Activated T-cell treated with anti-CD3 and anti-CD28 coated beads for 1 hour (primary cell): ENCODE measurements at places on chromosomes 1 and 21.

DNA sequence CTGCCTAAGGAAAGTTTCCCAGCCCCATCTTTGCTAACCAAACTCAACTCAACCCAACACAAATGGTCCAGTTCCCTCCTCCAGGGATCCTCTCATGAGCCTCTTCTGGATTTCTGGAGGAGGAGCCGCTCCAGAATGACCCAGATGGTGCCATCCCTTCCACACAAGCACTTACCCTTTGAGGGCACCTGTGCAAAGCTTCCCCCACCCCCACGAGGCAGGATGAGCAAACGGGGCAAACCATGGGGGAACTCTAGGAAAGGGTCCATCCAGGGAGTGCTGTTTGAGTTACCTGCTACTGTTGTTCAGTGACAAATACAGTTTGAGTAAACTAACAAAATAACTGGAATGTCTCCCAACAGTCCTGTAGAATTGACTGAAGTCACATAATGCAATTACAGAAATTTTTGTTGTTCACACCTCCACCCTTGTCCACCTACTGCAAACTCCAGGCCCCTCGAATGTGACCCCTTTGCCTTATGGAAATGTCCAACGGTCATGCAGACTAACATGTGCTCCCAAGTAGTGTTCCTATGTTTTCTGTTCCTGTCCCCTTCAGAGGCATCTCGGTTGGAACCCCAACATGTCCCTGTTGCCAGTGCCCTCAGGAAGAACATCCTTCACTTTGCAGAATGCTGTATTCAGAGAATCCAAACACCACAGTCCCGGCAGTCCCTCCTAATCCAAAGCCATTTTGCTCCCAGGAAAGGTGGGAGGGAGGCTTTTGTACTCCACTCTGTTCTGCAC, 160.1 kb downstream of the RRAGC start:
- no peak for DNase-seq

DNA sequence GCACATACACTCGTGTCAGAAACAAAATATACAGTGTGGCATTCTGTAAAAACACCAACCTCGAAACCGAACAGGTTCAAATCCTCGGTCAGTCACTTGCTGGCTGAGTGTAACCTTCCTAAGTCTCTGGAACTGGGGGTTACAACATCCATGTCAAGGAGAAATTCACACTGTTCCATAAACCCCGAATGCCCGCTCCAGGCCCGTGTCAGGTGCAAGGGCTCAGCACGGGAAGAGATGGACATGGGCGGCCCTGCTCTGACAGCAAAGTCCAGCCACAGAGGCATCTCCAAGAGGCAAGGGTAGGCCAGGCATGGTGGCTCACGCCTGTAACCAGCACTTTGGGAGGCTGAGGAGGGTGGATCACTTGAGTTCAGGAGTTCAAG, 79.5 kb downstream of the SLC66A1 start:
- no peak for DNase-seq

- DNase-seq, result no peak
Measured at GRCh38 chr1:56917356-56917755, 48.5 kb downstream of the C8B start.

DNA sequence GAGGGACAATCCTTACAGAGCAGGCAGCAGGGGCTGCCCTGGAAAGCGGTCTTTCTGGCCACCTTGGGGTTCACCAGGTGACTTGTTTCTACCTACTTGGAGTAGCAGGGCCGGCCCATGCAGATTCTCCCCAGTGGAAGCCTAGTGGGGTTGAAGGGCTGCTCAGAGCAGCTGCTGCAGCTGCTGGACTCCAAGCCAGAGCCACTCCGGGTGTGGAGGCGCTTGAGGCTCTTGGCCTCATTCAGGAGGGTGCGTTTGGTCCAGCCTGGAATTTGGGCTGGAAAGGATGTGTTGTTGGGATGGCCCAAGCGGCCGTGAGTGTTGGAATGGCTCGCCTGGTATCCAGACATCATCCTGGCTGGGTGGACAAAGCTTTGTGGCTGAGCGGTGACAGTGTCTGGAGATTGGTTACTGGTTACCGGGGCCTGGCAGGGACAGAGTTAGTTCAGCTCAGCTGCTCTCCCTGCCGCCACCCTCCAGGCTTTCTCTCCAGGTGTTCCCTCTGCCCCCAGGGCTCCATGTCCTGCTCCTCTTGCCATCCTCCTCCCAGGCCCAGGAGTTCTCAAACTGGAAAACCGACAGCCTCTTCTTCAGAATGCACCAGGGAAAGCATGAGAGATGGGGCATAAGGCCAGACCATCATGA, 14.2 kb upstream of the HSPG2 start:
- DNase-seq, result no peak

DNA sequence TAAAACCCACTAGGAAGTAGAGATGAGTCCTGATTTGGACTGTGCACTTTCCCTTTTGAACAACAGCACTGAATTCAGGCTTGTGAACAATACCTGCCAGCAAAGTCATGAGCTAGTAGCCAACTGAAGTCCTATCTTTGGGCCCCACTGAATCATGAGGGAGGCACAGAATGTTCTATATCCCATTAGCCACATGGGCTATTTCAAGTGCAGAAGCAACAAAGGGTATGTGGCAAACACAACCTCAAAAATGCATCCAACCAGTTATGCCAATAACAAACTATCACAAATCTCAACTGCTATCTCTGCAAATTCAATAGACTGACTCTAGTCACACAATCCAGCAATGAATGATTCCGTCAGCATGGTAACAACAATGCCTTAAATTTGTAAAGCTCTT, 276.0 kb downstream of the MRPL39 start:
- no peak for DNase-seq

GRCh38 chr1:2107586-2108212, 57.5 kb downstream of the PRKCZ start:
- DNase-seq, result no peak

- no peak for DNase-seq
Measured at GRCh38 chr21:44523567-44524413, 16.2 kb downstream of the KRTAP10-1 start.

DNA sequence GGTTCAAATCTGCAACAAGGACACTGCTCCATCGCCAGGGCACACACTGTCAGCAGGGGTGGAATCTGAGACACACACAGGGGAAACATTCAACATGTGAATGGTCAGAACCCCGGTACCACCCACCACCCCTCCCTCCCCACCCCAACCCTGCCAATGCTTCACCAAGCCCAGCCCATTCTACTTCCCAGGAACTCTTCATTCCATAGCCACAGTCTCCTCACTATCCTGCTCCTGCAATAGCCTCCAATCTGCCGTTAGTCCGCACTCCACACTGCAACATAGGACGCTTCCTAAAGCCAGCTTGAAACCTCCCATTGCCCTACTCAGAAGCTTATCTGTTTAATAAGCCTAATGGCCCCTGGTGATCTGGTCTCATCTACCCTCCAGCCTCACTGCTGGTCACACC, 7.5 kb upstream of the RAB3B start:
- DNase-seq, result no peak

DNA sequence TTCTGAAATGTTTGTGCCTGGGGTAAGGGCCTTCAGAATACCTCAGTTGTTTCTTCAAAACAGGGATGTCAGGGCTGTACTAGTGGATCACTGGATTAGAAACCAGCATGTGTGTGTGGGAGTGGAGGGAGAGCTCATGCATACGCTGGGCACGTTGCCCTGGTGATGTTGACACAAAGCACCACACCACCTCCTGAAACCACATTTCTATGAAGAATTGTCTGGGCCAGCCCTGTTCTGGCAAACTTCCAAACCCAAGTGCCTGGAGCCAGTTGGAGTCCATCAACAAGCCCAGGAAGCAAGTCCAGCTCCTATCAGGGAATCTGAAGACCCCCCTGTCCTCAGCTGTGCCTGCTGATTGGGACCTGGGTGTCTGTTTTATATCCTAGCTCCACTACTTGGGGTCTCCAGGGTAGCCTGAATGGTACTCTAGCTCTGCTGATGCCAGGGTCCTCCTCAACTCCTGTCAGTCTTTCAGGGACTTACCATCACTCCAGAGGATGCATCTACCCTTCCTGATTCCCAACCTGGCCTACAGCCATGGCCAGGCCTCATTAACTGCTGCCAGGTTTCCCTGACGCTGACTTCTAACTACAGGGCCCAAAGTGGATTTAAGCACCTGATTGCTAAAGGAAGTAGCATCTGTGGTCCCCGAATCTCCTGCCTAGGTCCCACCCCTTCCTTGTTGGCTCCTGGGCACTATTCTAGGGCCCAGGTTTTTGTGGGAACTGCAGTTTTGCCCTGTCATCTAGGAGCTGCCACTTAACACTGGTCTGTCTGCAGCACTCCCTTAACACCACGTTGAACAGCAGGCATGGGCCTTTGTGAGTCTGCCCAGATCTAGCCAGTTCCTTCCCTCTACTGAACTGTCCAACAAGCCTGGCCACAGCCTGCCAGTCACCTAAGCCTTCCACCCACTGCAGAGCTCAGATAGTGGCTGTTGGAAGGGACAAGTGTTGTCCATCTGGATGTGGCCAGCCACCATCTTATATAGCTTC, 45.5 kb downstream of the LPAR3 start:
- no peak for DNase-seq

DNA sequence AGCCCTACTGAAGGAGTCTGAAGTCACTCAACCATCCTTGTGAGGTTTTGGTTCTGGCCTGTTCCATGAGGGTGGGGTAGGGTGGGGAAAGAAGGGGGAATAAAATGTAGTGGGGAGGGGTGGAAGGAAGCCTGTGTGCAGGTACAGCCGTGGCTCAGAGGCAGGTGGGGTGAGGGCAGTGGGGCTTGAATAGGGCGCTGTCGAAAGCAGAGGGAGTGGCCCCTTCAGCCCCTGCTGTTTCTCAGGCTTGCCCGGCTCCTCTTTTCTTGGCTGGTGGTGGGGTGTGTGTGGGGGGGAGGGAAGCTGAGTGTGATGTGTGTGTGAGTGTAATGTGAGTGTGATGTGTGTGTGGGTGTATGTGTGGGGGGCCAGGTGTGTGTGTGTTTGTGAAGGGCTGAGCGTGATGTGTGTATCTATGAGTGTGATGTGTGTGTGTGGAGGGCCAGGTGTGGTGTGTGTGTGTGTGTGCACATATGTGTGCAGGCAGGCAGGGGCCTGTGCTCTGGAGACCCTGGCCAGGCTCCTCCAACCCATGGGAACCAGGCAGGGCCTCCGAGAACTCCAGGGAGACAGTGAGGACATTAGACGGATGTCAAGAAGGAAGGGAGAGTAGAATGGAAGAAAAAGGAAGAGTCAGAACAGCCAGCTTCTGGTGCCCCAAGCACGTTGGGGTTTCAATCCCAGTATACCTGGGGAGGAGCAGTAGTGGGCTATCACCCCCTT, 9.0 kb downstream of the SOX13 start:
- DNase-seq, result no peak

GRCh38 chr1:12344596-12345349, 114.9 kb downstream of the VPS13D start:
- DNase-seq, result no peak

DNA sequence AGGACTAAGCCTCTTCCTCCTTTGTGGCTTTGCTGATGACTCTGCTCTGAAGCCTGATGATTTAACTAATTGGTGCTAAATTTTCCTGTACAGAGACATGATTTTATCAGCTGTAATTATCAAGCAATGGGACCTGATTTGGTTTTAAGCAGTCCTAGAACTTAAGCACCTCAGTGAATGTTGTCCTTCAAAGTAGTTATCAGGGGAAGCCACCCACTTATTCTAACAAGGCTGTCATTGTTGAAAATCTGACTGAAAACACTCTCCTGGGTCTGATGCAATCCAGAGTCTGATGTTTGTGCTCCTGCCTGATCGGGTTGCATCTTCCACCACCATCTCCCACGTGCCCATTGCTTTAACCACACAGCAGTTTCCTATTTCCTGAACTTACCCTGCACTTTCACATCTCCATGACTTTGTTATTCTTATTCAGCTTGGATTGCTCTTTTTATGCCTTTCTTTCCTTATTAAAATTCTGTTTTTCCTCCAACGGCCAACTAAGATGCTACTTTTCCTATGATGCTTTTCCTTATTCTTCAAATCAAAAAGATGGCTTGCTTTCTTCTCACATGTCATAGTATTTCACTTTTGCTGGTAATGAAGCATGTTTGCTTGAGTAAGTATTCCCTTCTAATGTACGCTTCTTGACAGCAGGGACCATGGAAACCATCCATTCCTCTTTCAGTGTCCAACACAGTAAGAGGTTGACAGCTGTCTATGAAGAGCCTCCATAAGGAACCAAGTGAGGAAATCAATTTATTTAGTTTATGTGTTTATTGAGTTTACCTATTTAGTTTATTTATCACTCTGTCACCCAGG, 55.0 kb downstream of the S1PR1 start:
- DNase-seq, result no peak

- DNase-seq, result no peak
Measured at GRCh38 chr1:73029571-73029970, 747.2 kb upstream of the NEGR1 start.

- DNase-seq, result no peak
Measured at GRCh38 chr1:19397217-19397945, 85.3 kb downstream of the SLC66A1 start.

- no peak for DNase-seq
Measured at GRCh38 chr1:103122983-103123720, 14.8 kb upstream of the COL11A1 start.

GRCh38 chr1:24107462-24108138, 4.3 kb downstream of the MYOM3 start:
- DNase-seq, result no peak
